ENCODE measurements at places on chromosomes 13 and 19.

- DNase-seq: no peak
Observed at GRCh38 chr19:55149078-55150003, at the start of gene TNNT1. Gene TNNT1 (minus strand): TSS chr19:55149206. CDS start chr19:55147157, 2,049 bp downstream.

DNA sequence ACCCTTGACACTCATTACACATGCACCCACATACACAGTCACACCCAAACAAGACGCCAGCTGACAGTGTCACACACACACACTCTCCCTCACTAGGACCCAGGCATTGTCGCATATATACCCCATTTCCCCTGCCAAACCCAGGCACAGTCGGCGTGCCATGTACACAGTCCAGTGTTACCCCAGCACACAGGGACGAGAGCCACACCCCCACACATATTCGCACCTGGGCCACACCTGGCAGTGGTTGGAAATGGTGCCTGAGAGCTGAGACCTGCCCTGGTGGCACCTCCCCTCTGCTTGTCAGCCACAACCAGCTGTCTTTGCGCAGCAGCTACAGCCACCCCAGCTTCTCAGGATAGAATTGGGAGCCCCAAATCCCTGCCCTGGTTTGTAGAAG, 9.0 kb downstream of the NFIX start:
- DNase-seq: no peak

DNA sequence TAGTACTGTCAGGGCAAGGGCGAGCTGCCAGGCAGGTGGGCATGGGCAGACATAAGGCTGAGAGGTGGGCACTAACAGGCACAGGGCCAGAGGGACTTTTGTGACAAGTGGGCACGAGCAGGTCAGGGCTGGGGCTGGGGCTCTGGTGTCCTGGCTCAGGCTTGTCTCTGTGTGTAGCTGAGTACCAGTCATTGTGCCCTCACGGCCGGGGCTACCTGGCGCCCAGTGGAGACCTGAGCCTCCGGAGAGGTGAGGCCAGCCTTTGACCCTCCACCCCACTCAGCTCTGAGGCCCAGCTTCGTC, 21.6 kb downstream of the LTBP4 start:
- no peak for DNase-seq

DNA sequence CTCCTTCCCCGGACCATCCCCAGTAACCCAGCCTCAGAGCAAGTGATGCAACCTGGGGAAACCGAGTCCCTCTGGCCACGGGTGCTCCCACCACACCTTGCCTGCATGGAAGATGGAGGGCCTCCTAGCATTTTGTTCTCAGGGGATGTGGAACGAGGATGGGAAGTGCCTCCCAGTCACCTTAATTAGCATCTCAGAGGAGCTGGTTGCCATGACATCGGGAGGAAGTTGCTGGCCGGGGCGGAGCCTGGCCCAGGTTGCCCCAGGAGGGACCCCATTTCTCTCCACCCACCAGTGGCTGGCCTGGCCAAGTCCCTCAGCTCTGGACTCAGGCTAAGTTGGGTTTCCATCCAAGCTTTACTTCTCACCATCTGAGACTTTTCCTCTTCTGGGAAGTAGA, 24.1 kb upstream of the PTPRS start:
- no peak for DNase-seq

DNA sequence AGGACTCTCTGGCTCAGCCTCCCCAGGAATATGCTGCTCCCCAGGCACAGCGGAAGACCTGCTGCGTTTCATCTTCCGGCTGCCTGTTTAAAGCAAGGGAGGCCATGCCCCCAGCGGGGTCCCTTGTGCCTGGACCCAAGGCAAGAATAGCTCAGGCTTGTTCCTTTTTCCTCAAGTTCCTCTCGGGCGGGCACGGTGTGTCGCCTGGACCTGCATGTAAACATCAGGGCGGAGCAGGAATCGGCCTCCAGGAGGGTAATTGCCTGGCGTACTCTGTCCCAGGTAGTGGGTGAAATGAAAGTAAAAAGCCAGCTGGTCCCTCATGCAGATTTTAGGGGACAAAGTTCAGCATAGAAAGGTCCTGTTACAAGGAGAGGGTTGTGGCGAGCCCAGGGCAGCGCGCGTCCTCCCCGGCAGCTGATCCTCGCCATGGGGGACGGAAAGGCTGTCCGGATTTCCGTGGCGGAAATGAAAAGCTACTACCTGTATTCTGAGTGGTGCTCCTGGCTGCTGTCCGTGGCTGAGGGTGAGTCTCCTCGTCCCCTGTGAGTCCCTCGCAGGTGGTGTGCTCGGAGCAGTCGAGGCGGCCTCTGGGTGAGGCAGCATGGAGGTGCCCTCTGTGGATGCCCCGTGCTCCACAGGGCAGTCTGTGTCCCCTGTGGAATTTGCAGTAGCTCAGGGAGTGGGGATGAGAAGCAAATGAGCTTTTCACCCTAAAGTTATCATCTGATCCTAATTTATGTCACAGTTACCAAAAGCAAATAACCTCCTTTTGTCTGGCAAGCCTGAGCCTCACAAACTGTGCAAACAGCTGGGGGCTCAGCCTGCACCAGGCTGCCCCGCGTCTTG, 16.2 kb downstream of the MCF2L start:
- peak; percentile 25 for DNase-seq

DNA sequence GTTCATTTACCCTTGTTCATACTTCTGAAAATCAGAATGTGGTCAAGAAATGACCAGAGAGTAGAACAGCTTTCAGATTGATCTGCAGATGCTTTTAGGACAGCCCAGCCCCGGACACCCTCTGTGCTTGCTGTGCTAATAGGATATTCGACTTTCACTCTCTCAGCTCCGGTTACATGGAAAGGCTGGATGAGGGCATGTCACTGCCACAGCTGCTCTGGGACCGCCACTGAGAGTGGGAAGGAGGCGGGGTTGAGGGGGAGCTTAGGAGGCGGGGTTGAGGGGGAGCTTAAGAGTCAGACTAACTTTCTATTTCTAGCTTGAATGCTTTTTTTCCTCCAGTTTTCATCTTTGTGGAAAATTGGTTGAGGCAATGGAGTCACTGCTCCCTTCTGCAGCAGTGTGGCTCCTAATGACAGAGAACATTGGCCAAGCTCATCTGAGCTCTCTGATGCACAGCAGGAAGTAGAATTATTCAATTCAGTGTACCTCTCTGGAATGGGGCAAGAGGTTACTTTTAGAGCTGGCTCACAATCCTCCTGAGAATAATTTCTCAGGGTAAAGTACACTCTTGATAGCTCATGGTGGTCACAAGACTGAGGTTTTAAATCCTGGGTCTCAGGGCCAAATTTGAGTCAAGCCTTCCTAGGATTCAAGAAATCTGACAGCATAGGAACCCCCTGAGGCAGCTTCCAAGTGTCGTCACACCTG, 74.6 kb upstream of the NPAS1 start:
- peak; percentile 74 for DNase-seq

DNA sequence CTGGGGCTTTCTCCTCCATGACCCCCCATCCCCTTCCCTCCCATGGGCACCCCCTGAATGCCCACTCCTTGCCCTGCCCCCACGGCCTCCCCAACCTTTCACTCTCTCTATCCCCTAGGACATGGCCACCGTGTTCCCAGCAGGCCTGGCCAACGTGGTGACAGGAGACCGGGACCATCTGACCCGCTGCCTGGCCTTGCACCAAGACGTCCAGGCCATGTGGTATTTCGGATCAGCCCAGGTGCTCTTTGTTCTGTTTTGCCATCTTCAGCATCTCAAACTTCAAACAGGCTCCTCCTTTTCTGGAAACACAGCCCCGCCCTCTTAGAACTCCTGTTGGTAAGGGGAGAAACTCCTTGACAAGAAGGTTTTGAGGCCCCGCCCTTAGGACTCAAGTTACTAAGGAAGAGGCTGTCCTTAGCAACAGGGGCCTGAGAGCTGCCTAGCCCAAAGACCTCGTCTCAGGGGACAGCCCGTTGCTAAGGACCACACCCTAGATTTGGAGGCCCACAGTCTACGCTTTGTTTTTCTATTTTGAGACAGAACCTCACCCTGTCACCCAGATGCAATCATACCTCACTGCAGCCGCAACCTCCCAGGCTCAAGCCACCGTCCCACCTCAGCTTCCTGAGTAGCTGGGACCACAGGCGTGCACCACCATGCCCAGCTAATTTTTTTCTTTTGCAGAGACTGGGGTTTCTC, 5.1 kb upstream of the FLT3LG start:
- DNase-seq: no peak

DNA sequence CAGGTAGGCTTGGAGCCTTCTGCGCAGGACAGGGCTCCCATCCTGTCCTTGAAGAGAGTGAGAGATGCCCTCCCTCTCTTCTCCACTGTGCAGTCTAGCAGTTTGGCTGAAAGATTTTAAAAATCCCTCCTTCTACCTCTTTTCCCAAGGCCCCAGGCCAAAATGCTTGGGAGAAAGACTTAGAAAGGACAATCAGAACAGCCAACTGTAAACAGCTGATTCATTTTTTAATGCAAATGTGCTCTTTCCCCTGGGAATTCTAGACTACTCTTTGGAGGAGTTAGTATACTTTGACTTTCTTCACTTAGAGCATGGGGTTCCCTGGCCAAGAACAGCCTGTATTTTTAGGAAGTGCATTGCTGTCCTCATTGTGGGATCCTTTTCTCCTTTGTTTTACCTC, 398.9 kb downstream of the GPC6 start:
- no peak for DNase-seq

DNA sequence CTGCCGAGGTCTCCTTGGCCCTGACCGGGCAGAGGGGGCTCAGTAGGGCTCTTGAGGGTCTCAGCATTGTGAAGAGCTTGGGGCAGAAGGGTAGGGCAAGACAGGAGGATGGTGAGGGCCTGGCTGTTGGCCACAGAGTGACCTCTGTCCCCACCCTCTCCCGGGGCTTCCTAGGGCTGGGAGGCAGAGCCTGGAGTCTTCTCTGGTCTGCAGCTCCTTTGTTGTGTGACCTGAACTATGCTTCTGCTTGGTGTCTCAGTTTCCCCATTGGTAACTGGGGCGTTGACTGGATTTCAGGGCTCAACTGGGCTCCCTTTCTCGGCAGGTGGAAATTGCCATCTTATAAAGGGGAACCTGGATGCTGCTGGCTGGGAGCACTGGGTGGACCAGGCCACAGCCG, 30.1 kb upstream of the PEPD start:
- DNase-seq: no peak

- DNase-seq: no peak
Observed at GRCh38 chr13:100535426-100536135, 53.0 kb downstream of the GGACT start.

DNA sequence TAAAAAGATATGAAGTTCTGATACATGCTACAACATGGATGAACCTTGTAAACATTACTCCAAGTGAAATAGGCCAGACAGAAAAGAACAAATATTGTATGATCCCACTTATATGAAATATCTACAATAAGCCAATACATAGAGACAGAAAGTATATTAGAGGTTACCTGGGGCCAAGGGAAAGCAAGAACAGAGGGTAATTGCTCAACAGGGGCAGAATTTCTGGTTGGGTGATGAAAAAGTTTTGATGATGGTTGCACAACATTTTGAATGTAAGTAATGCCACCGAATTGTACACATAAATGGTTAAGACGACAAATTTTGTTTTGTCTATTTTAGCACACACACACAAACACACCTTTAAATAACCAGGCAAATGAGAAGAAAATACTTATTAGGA, 268.4 kb downstream of the FOXO1 start:
- no peak for DNase-seq

GRCh38 chr19:40080289-40080688, 10.5 kb downstream of the ZNF780A start:
- no peak for DNase-seq

DNA sequence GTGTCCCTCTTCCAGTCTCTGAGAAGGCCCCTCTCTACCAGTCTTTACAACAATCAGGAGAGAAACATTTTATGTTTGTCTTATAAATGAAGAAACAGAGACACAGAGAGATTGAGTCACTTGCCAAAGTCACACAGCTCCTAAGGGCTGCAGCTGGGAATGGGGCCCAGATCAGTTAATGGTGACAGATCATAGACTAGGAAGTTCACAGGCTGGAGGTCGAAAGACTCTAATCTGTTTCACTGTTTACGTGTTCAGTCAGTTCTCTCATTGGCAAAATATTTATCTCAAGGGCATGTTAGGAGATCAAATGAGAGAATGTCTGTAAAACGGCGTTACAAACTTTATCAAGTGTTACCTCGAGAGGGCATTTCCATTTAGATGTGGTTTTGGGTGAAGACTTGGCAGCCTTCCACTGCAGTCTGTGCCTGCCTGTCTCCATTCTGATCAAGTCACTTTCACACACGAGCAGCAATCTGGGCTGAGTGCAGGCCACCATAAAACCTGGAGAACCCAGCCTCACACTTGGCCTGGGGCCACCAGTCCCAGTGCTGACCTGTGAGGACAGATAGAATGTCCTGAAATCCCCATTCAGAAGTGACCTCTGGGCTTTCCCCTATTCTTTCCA, 65.1 kb downstream of the SIAH3 start:
- no peak for DNase-seq

- DNase-seq: peak; percentile 6
Observed at GRCh38 chr19:45882652-45883585, 3.0 kb downstream of the IRF2BP1 start.

DNA sequence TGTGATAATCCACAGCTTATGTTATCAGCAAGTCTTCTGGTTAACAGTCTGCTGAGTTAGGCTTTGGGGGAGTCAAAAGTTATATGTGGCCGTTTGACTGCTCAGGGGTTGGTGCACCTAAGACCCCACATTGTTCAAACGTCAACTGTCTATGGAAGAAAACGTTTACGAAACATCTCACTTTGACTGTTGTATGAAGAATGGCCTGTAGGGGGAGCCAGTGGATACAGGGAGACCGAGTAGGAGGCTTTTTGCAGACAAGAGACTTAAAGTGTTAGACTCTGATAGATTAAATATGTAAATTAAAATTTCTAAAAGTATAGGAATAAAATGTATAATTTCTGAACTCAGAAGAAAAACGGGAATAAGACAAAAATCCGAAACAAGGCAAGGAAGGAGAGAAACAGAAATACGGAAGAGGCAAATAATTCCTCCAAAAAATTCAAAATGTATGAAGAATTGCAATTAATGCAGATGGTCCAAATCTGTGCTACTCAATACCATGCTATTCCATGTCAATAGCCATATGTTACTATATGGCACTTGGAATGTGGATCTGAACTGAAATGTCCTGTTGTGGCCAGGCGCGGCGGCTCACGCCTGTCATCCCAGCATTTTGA, 37.8 kb downstream of the TNFSF14 start:
- DNase-seq: peak; percentile 79

- DNase-seq: no peak
Observed at GRCh38 chr19:33216198-33216830, 9.3 kb downstream of the SLC7A10 start.

GRCh38 chr19:43751466-43752220, 3.1 kb downstream of the SMG9 start:
- DNase-seq: no peak

- no peak for DNase-seq
Observed at GRCh38 chr13:100128373-100128772, 39.5 kb downstream of the PCCA start.

DNA sequence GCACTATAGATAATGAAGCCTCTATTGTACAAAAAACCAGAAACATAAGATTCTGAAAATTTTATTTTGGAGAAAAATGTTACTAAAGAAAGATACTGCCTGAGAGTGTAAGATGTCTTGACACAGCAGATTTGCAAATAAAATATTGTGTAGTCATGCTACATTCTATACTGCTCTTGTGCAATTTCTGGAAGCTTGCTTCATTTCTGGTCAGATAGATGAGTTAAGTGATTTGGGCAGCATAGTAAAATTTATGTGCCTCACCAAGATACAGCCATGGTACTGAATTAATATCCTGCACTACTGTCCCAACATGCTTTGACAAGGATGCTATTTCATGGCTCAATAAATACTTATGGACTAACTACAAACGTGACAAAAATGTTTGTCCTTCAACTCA, 55.1 kb upstream of the STARD13 start:
- no peak for DNase-seq

- no peak for DNase-seq
Observed at GRCh38 chr13:77150651-77151050, 123.7 kb upstream of the FBXL3 start.

GRCh38 chr19:15304140-15304705, 28.1 kb downstream of the BRD4 start:
- no peak for DNase-seq

Measured in hippocampal formation (tissue), 2 donors.